ENCODE measurements at places on chromosomes 7 and 10.

GRCh38 chr7:87216701-87217508, 2.6 kb downstream of the TMEM243 start:
- peak; percentile 47 for DNase-seq

DNA sequence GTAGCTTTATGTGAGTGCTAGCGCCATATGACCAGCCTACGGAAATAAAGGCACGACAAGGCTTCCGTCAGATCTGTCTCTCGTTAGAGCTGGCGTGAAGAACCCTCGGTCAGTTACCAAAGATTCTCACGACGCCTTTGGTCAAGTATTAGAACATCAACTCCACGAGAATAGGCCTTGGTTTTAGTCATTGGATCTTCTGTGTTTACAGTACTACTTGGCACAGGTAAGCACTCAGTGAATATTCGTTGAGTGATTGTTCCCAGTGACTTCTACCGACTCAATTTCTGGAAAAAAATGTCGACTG, 316 bp downstream of the RBM48 start:
- no peak for DNase-seq

DNA sequence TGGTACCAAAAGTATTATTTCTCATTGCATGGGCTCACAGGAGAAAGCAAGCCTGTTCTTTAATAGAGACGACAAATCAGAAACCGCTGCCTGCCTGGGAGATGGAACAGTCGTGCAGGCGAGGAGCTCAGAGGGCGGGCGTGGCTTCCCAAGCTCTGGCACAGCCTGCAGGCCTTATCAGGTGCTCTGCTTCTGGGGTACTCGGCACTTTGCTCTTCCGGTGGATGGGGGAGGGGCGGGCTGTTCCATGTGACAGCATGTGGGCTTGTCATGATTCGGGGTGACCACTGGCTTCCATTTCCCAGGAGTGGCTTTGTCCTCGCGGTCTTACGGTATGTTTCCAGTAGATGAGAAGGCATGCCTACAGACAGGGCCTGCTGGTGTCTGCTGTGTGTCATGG, 228.6 kb downstream of the MGMT start:
- DNase-seq, result no peak

GRCh38 chr10:44334091-44334490, 50.8 kb downstream of the CXCL12 start:
- no peak for DNase-seq

DNA sequence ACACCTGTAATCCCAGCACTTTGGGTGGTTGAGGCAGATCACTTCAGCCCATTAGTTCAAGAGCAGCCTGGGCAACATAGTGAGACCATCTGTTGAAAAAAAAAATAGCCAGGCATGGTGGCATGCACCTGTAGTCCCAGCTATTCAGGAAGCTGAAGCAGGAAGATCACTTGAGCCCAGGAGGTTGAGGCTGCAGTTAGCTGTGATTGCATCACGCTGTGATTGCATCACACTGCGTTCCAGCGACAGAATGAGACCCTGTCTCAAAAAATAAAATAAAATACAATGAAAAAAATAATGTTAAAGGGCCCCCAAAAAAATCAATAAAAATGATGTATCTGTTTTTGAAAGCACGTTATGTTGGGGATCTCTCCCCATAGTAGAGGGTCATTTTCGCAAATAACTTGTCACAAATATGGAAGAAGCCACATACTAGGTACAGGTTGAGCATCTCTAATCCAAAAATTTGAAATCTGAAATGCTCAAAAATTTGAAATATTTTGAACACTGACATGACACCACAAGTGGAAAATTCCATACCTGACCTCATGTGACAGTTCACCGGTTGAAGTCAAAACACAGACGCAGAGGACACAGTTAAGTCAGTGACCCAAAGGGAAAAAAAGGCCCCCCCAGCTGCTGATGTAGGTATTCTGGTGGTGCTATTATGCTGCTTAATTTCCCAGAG, 9.5 kb downstream of the CISD1 start:
- no peak for DNase-seq

GRCh38 chr7:2823130-2823529, 21.0 kb downstream of the GNA12 start:
- DNase-seq, result no peak

Data from activated naive CD4-positive, alpha-beta T cell treated with Interleukin-2 at 50 U/mL for 16 hours (primary cell).